ENCODE measurements at places on chromosomes 16 and 17. TPM values are rescaled to one million over a fixed set of nuclear protein-coding genes. Genes with fewer than 3 reads are reported as not detected.

DNA sequence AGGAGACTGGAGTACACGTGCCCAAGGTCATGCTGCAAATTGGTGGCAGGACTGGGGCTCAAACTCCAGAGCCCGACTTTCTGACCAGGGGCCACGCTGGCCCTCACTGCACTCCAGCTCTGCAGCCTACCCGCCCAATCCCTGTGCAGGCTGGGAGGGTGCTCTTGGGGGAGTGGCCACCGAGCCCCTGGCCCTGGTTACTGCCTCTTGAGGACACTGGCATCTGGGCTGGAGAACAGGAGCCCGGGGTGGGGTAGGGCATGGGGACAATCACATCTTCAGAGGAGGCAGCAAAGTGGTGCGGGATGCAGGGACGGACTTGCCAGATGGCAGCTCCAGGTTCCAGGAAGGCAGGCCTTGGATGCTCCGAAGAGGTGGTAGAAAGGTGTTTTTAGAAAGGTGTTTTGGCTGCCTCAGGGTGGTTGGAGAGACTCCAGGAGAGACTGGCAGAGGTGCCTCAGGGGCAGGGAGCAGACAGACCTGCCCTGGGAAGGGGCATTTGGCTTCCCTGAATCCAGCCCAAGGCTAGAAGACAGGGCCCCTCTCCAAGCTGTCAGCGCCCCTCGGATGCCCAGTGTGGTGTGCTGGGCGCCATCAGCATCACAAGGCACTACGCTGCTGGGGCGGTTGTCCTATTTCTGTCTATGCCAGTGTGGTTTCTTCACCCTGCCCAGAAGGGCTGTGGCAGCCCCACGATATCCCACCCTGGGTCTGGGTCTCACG is 220.6 kb downstream of the NTN1 start:
- DNase-seq, result no peak

DNA sequence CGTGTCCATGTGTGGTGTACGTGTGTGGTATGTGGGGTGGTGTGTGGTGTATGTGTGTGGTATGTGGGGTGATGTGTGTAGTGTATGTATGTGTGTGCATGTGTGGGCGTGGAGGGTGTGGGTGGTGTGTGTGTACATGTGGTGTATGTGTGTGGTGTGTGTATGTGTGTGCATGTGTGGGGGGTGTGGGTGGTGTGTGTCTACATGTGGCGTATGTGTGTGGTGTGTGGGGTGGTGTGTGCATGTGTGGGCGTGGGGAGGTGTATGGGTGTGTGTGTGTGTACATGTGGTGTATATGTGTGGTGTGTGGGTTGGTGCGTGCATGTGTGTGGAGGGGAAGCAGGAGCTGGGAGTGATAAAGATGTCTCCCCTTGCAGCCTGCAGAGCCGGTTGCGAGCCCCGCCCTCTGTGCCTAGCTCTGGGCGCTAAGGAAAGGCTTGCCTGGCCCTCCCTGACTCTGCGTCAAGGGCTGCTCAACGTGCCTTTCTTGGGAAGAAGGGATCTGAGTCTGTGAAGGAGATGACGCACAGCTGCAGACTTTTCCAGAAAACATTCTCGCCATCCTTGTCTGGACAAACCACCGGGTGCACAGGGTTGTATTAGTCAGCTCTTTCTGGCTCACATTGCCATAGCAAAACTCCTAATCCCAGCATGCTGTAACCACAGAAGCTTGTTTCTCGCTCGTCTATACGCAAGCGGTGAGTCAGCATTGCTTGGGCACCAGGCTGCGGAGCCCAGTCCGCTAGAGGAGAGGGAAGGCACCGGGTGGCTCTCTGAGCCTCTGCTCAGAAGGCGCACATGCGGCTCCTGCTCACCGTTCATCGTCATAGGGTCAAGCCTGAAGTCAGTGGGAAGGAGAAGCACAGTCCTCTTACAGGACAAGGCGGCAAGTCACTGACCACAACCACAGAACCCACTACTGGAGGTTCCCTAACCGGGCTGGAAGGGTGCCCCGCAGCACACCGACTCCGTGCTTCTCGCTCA is 2.0 kb upstream of the CD300H start:
- peak; percentile 12 for DNase-seq

DNA sequence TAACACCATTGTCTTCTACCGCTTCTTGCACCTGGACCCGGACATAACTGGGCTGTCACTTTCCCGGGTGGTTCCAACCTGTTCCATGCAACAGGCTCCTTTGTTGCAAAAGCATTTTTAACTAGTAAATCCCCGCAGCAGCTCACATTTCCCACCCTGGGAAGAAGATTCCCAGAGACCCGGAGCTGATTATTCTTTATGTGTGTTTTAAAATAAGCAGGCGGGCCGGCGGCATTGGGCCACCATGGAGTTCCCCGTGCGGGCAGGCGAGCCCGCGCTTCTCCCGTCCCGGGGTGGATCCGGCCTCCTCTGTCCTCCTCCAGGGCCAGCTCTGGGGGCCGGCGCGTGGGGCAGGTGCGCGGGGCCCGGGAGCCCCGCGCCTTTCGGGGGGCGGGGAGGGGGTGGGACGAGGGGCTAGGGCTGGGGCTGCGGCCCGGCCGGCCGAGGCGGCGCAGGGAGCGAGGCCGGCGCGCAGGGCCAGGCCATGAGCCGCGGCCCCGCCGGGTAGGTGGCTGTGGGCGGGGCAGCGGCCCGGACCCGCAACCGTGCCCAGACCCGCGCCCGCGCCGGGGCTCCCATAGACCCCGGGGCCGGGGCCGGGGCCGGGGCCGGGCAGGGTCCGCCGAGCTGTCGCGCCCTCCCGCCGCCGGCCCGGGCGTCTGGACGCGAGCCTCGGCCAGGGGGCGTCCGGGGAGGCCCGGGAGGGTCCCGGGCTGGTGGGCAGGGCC is 1.7 kb downstream of the CRAMP1 start:
- peak; percentile 24 for DNase-seq

The HSD17B2 gene
- total RNA-seq, result 39.0 TPM

DNA sequence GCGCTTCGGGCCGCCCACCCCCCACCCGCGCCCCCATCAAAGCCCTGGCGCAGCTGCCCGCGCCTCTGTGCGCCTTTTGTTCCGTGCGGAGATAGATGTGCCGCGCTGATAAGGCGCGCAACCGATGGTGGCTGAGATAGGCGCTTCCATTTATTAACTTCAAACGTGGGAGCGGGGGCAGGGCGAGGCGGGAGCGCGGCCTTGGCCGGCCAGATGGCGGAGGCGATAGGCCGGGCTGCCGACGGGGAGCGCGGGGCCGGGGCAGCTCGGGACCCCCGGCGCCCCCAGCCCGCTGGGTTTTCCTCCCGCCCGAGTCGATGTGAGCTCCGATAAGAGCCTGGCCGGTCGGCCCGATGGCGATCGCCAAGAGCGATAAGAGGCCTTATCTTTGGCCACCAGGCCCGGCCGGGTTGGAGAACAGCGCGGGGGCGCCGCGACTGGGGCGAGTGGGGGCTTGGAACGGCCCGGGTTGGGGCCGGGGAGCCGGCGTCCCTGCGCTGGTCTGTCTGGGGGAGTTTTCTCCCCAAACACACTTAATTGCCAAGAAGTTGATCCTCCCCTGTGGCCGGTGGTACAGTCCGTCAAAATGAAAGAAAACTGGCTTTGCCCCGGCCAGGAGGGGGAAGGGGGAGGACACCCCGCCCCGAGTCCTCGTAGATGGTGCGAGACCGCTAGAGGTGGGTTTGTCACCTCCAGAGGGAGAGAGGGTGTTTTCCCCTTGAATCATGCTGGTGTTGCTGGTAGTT is 2.7 kb downstream of the ZFPM1 start:
- DNase-seq, result peak; percentile 56

DNA sequence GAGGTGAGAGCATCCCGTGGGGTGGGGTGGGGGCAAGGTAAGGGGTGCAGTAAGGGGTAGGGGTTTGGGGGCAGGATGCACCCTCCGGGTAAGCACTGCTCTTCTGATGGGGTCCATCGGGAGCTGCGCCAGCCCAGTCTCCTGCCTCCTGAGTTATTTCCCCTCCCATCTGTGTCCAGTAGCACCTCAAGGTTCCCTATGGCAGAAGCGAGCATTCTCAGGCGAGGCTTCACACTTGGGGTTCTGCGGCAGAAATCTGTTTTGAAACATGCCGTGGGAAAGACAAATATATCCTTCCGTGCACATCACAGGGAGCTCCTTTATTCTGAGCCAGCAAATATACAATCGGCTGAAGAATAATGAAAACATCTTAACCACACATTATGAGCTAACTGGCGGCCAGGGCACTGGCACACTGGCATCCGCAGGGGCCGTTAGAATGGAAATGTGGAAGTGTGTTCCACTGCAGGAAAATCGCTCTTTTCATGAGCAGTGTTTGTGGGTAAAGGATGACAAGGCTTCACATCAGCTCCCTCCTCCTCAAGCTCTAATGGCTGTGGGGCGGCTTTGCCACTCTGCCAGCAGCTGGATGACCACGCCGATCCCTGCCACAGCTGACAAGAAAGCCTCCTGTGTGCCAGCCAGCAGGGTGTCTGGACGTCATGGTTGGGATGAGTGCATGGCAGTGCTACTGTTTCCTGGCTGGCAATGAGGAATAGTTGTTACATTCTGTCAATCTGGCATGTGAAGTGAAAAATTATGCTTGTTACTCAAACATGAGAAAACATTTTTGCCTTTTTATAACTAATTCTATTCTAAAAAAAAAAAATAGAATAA is 20.0 kb downstream of the MTHFSD start:
- DNase-seq, result no peak

Measured in HT-29 (cell line).